ENCODE measurements at places on chromosomes 12 and 14.

GRCh38 chr12:15393995-15394394 lies 71.7 kb downstream of the PTPRO start:
- no peak for DNase-seq

- DNase-seq, result no peak
Measured at GRCh38 chr14:55754871-55755270, 174.9 kb downstream of the KTN1 start.

DNA sequence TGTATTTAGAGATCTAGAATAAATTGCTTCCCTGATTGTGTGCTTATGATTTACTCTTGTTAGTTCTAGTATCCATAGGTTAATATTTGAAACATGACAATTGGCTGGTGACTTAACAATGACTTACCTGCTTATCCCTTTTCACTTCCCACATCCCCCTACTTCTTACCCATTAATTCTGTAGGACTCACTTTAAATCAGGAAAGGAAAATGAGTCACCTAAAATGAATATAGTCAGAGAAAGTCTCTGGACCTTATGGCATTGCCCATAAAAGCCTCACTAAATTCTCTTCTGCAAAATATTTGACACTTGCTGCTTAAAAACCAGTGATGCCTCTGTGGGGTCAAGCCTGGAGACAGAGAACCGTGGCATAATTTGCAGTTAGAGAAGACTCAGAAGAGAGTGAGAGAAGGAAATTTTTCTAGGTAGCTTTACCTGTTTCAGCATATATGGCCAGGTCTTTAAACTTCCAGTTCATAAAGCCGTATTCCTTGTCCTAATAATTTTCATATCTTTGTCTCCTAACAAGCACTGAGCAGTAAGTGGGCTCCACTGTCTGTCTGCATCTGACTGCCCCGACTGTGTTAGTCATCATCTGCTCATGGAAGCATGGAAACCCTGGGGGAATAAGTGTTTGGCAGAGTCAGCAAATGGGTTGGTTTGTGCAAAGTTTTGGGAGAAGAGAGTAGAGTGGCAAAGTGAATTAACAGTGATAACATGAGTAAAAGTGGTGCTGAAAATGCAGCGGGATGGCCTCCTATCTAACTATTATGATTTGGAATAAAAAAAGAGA lies 294.4 kb downstream of the AKAP6 start:
- no peak for DNase-seq

- no peak for DNase-seq
Measured at GRCh38 chr12:59654061-59654460, 58.2 kb downstream of the SLC16A7 start.

- no peak for DNase-seq
Measured at GRCh38 chr12:57216014-57216911, at the start of gene NXPH4. Gene NXPH4 (plus strand): TSS chr12:57216794. CDS start chr12:57216970, 176 bp downstream.

All from hematopoietic multipotent progenitor cell (in vitro differentiated cells).